CD4-positive, alpha-beta T cell treated with Interferon alpha-2 for 1 hour (primary cell): ENCODE measurements at places on chromosomes 4 and X.

- no peak for DNase-seq
These were observed 40.0 kb downstream of the PWWP3B start for GRCh38 chrX:106208154-106208553.

DNA sequence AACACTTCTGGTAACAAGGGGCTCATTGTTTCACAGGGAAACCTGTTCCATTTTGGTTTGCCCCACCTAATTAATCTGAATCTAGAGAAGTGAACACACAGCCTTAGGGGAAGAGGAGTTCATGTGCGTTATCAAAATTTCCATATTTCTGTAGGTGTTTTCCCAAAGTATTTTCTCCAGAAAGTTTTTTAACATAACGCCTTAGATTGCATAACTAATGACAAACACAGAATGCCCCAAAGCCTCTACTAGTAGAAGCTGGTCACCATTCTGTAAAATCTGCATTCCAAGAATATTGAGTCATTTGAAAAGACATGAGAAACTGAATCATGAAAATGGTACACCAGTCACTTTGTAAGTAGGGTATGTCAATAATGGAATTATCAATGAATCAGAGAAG lies 41.1 kb downstream of the IL13RA2 start:
- DNase-seq: no peak

- DNase-seq: no peak
These were observed 983.6 kb downstream of the RPA4 start for GRCh38 chrX:97867266-97867665.

DNA sequence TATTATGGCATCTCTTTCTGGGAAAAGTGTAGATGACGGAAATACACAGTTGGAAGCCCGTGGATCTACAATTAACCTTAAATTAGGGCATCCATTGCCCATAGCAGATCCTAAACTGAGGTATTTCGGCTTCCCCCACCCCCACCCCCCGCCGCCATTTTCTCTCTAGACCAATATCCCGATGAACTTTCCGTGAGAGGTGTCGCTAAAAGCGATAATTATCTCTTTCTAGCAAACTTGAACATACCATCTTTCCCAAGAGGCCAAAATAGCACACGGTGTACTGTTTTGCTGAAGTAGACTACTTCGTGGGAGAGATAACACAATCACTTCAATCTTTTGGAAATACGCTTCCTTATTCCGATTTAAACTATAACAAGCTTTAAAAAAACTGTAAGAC lies 554 bp downstream of the KLHL15 start:
- DNase-seq: no peak

- no peak for DNase-seq
These were observed 5.5 kb upstream of the WFS1 start for GRCh38 chr4:6264225-6264540.

GRCh38 chr4:176902710-176903323 lies 110.1 kb upstream of the VEGFC start:
- DNase-seq: peak; percentile 2

DNA sequence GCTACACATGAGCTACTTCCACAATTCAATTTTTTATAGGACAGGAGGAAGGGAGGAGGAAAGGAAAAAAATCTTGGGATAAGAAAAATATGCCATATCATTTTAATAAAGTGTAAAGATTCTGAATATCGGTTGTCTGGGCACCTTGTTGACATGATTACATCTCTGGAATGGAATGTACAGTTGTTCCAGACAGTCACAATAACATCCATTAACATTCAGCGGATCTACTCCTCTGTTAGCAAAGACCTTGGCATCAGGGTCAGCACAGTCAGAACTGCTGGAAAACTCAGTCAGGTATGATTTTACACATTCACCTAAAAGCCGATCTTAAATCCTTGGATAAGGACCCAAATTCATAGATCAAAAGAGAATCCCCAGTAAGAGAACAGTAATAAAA lies 85.4 kb upstream of the ARMCX2 start:
- DNase-seq: no peak

- no peak for DNase-seq
These were observed 66.4 kb upstream of the GPR174 start for GRCh38 chrX:79078114-79078513.

DNA sequence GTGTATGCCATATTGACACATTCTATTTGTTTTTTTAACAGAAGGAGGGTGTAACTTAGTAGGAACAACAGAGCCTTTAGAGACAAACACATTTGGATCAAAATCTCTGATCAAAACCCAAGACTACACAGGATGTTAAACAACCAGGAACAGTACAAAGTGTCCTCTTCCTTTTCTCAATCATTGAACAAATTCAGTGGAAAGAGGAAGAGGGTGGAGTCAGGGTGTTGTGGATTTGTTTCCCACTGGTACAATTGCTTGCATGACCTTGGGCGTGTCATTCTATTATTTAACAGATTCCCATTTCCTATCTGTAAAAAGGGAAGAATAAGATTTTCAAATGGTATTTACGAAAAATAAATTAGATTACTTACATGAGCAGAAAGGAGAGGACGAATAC lies 1162.8 kb upstream of the PRKX start:
- no peak for DNase-seq

- DNase-seq: no peak
These were observed 214.3 kb downstream of the RASL11B start for GRCh38 chr4:53076374-53076958.
